Stimulated activated CD4-positive, alpha-beta T cell treated with anti-CD3 and anti-CD28 coated beads, Interleukin-1b, Interleukin-23, amount 100 ng/mL, for 24 hours (primary cell): ENCODE measurements at places on chromosomes 2 and 18.
A peak's percentile ranks its signal among the peaks of the same experiment; 100 is the strongest.

DNA sequence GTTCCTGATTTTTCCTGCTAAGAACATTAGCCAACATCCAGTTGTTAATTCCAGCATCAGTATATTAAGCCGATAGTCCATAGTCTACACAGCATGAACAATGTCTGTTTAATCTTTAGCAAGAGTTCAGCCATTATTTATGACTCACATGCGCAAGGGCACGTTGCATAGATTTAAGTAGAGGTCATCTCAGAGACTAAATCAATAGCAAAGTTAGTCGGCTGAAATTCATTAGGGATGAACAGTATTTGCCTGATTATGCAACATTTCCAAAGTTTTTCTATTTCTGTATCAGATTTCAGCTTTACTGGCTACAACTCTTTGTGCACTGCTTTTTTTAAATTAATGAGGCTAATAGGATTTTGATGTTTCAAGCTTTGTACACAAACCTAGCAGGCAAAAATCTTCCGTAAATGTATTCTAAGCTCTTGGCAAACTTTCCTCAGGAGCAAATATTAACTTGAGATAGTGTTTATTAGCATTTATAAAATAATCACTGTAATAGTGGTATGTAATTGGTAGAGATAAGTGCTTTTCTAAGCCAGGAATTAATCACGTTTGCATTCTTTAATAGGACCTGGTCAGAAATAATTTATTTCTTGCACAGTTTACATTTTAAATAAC lies 578.7 kb upstream of the ID2 start:
- DNase-seq = no peak

- DNase-seq = no peak
These were observed 15.0 kb downstream of the CDH2 start for GRCh38 chr18:28161608-28162599.

GRCh38 chr2:187612857-187613256 lies 58.6 kb upstream of the TFPI start:
- no peak for DNase-seq

DNA sequence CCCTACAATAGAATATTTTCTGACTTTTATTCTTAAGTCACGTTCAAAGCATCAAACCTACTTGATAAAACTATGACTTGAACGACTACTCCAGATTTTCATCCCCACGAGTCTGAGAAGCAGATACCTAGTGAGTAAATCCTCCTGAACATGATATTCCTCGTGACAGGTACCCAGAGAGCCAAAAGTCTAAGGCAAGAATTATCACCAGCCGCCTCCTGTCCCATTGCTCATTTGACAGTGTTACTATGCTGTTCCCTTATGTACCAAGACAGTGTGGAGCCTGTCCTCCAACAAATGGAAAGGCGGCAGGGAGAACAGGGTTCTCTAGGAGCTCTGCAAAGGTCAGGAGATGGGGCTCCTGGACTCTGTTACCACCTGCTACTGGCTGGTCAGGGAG lies 8.3 kb upstream of the ALPK2 start:
- no peak for DNase-seq

DNA sequence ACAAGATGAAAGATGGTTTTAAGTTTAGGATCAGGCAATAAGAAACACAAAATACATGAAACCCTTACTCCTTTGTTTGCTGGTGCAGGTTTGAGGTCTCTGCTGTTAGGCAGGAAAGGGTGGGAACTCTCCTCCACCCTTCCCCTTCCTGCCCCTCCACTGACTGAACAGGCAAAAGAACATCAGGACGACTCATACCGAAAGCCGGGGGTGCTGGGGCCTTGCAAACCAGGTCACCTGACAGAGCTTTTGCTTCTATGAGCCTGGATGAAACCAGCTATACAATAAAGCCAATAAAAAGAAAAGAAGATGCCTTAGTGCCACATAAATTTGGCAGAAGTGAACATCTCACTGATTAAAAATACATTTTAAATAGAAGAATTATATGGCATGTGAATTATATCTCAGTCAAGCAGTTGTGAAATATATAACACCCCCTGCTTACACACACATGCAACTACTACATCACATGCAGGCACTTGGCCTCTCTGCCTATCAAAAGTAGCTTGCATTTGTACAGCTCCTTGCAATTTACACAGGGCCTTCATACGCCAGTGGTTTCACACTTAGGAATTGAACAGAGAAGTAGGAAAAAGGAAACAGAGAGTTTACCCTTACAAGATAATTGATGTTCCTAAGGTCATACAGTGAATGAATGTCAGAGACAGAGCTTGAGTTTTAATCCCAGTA lies 215.1 kb upstream of the TRIB2 start:
- peak; percentile 60 for DNase-seq

GRCh38 chr2:68345129-68345875 lies 19.8 kb upstream of the PLEK start:
- DNase-seq = no peak

GRCh38 chr18:48162956-48163737 lies 232.7 kb upstream of the SMAD2 start:
- DNase-seq = no peak

- DNase-seq = no peak
These were observed 437.2 kb upstream of the HS6ST1 start for GRCh38 chr2:128755695-128756364.

GRCh38 chr2:99471654-99472599 lies 17.9 kb downstream of the REV1 start:
- no peak for DNase-seq
